ENCODE measurements at places on chromosomes 13 and 19.

DNA sequence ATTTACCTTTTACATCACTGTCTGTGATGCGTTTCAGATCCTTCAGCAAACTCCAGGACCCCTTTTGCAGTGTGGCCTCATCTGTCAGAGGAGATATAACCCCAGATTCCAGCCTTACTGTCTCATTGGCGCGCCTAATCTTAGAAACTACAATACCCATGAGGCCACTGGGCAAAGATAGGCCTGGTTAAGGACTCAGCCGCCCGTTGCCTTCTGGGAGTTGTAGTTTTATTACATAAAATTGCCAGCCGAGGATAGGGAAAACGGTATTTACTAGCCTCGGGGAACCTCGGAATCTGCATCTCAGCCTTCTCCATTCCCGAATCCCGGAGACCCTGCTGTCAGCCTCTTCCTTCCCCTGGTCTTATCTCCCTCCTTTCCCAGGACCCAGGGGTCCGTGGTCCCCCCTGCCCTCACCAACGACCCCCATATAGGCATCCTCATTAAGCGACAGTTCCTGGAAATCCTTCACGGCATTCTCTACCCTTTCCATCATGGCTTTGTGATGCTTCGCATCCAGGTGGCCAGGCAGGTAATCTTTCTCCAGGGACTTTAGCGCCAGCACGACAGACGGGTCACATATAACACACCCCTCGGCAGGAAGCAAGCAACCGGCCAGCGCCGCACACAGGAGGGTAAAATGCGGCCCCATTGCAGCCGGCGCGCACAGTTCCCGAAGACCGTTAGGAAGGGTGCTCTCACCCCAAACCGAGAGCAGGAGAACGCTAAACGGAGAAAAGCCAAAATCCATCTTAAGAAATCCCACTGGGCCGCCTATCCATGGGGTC lies 1.3 kb downstream of the IZUMO1 start:
- peak; percentile 79 for DNase-seq

DNA sequence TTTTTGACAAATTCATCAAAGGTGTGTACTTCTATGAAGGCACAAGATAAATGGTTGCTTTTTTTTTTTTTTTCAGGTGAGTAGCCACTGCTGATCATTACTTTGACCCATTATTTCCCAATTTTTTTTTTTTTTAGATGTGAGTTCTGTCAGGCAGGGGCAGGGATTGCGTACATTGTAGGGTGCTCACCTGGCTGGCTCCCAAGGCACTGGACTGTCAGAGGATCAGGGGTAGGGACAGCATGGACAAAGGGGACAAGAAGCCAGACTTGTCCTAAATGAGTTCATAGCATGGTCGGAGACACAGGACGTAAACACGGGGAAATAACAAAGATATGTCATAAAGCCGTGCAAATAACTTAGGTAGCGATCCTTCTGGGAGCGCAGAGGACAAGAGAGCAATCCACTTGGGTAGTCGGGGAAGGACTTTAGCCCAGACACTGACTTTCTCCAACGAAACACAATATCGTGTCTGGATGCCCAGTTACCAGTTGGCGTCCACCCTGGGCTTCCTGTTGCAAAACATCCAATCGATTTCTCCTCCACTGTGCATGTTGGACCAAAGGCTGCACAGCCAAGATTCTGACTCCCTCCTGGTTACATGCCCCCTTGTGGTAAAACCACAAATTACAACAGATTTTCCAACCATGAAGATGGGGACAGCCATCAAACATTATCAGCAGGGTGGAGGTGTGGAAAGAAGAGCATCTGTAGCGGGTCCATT lies 27.5 kb upstream of the KATNAL1 start:
- peak; percentile 64 for DNase-seq

GRCh38 chr19:34365463-34366401 lies 736 bp downstream of the GPI start:
- DNase-seq = no peak

GRCh38 chr13:23876265-23876664 lies 12.9 kb downstream of the MIPEP start:
- peak; percentile 63 for DNase-seq

DNA sequence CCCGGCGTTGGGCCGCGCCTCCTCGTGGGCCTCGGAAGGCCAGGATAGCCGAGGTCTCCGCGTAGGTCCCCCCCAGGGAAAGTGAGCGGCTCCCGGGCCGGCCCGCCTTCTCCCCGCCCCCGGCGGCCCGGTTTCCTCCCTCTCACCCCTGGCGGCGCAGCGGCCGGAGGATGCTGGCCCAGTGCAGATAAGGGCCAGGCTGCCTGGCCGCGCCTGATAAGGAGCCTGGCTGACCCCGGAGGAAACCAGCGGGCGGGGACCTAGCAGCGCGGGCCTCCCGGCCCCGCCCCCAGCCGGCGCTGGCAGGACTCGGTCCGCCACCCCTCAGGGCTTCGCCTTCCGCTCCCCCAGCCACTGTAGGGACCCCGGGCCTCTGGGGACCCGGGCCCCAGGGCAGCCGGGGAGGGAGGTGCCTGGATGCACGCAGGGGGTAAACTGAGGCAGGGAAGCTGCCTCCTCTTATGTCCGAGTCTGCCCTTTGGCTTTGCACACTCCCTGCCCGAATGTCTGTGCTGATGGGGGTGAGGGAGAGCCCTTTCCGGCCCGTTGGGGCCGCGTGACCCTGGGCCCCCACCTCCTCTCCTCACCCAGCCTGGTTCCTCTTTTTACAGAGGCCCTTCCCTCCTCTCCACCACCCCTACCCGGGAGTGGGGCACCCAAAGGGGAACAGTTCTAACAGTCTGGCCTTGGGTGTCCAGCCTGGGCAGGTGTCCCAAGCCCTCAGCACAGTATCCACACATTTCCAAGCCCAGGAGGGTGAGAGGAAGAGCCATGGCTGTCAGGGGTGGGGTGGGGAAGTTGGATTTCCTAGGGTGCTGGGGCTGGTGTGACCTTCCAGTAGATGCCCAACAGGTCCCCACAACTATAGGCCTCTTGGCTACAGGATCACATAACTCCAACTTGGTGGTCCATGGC lies at the start of gene LYL1:
LYL1 (minus strand) TSS at position 193 of the 915 bp plus-strand sequence. CDS start 1,687 bp downstream, outside the sequence.
- no peak for DNase-seq

DNA sequence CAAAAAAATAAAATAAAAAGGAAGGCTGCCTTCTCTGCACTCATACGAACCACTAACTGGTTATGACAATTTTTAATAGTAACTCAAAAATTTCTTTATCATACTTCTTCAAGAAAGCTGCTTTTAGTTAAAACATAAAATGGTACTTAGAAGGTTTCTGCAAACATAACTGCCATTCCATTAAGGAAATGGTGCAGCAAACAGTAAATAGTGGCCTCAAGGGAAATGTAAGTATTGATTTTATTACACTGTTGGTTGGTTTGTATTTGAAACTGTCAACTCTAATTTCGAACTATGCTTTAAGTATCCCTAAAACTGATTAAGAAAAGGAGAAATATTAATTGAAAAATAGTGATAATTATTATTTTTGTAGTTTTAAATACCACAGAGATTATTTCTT lies 278.0 kb downstream of the DACH1 start:
- DNase-seq = no peak

- DNase-seq = no peak
These were observed 105.7 kb upstream of the KL start for GRCh38 chr13:32910530-32910929.

Data from globus pallidus (tissue), 1 donor.